Cortex of kidney (tissue), 1 donor: ENCODE measurements at places on chromosomes 6 and 20.

DNA sequence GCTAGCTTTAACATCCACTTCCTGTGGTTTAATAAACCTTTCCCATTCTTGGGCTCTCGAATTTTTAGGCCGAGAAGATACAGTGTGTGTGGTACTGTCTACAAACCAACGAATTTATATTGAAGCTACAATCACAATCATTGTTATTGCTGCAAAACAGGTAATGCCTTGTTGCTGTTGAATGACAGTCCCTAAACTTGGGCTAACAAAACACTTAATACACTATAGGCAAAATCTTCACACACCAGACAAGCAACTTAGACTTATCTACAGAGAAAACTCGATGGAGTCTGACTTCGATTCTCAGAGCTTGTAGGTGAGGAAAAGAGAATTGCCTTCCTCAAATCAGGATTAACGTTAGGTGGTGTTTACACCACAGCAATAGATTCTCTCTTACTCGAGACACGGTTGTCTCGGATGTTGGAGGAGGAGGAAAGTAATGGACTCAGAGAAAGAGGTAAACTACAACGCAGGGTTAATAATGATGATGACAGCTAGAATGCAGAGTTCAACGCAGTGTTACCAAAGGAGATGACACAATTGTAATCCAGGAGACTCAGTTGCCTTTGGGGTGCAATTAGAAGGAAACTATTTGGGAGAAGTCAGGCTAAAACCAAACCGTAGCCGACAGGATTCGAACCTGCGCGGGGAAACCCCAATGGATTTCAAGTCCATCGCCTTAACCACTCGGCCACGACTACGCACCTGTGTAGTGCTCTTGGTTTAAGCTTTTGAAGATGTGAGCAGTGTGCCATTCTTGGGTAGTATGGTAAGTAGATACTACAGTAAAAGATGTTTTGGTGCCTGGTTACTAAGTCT lies 32.5 kb upstream of the ZNF184 start:
- DNase-seq: no peak

DNA sequence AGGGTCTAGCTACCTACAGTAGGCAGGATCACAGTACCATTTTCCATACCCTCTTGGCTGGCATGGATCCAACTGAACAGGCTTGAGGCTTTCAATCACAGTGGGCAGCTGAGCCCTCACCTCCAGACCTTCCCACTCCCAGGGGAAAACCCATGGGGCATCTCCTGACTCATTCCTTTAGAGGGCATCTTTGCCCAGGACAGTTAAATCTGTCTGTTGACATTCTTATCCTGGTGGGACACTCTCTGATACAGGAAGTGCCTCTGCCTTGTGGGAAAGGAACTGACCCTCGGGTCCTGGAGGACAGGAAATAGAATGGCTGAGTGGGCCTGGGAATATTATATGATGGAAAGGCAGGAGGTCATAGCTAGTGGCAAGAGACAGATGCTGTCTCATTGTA lies 10.2 kb upstream of the EPB41L1 start:
- no peak for DNase-seq

- DNase-seq: no peak
Observed at GRCh38 chr6:125699591-125699990, 49.8 kb upstream of the HEY2 start.

DNA sequence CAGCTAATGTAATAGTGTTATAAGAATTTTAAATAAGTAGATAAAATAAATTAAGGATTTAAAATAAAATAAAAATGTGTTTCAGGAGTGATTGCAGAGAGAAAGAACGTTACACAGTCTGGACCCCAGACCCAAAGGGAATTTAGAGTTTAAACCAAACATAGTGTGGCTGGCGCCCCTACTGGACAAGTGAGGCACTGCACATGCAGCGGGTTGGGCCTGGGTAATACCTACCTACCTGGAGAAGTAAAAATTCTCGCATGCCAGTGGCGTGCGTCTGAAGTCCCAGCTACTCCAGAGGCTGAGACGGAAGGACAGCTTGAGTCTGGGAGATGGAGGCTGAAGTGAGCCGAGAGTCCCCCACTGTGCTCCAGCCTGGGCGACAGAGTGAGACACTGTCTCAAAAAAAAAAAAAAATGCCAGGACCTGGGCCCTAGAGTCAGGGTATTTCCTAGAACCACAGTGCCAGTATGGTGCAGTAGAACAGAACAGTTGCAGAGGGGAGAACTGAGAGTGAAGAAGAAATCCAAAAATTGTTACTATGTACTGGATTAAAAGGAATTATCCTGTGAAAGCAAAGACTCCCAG lies 71.4 kb upstream of the TCF21 start:
- no peak for DNase-seq

DNA sequence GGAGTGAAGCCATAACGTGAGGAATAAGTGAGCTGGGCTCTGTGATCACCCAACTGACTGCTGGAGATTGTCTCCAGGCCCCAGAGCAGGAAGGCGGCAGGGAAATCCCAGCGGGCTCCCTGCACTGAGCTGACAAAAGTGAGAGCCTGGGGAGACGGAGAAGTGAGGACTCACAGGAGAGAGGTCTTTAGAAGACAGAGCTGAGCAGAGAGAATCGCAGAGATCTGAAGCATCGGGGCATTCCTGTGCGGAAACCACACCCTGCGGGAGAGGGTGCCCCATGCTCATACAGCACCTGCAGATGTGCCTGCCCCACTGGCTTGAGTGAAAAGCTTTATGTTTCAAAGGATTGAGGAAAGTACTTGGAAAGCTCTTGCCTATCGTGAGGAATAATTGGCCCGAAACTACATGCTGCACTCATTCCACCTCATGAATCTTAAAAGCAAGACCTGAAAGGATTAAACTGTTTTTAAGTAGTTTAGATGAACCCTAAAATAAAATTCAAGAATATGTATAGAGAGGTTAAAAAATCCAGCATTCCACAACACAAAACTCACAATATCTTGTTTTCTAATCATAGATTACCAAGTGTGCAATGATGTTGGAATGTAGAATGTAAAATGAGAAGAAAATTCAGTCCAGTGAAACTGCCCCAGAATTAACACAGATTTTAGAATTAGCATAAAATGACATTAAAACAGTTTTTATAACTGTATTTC lies 17.7 kb upstream of the THBS2 start:
- no peak for DNase-seq

DNA sequence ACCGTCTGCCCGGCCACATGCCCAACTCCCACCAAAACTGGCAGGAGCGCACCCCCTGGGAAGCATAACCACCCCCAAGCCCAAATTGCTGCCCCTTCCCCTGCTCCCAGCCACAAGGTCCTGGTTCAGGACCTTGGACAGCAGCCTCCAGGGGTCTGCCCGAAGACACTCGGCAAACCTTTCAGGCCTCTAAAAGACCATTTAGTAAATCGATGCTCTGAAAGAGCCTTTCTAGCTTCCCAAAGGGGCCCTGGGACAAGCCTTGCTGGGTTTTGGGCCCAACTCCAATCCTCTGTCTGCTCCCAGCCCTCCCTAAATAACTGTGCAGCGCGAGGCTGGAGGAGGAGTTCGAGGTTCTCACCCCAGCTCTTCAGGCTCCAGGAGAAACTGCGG lies 30.5 kb downstream of the GRM4 start:
- DNase-seq: no peak

DNA sequence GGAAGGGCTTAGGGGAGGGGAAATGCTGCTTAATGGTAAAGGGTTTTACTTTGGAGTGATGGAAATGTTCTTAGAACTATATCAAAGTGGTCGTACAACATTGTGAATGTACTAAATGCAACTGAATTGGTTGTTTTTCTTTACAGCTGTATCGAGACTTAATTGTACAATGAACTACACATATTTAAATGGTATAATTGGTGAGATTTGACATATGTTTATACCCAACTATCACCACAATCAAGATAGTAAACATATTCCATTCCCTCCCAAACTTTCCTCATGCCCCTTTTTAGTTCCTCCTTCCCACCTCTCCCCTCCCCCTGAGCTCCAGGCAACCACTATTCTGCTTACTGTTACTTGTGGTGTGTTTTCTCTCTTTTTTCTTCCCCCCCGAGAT lies 44.0 kb downstream of the SCAND1 start:
- no peak for DNase-seq

- no peak for DNase-seq
Observed at GRCh38 chr6:20366082-20366830, 35.4 kb upstream of the E2F3 start.

DNA sequence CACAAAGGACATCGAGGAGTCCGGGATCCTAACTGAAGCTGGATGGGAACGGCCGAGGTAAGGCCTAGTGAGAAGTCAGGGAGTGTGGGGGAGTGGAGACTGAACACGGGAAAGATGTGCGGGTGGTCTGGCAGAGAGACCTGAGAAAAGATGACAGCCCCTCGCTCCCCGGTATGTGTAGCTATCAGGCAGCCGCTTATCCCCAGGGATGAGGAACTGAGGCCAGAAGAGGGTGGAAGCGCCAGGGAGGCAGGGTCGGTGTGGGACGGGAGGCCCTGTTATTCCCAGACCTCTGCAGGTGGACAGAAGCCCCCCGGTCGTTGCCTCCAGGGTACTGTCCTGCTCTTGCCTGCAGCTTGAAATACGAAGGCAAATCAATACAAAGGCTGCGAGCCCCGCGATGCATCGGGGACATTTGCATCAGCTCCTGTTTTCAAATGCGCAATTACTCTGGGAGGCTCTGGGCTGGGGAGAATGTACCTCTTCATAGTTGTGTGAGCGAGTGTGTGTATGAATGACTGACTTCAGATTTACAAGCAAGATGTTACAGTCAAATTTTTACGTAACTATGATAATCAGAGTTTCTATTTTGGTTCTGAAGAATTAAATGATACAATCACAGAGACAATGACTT lies 221.3 kb downstream of the QKI start:
- no peak for DNase-seq

GRCh38 chr6:116847227-116847626 lies 18.3 kb upstream of the GPRC6A start:
- no peak for DNase-seq

DNA sequence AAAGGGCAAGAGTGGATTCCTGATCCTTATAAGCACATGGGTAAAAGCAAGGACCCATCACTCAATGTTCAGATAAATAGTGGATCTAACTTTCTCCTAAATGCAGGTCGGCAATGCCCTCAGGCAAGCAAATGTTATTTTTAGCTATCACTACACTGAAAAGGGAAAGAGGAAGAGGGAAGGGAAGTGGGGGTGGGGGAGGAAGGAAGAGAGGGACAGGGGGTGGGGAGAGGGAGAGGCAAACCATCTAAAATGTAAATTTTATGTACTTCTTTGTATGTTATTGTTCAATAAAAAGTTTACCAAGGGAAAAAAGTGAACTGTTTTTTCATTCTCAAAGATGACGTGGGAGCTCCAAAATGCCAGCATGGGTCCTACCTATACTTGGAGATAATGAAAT lies 44.2 kb downstream of the CHD6 start:
- DNase-seq: no peak

DNA sequence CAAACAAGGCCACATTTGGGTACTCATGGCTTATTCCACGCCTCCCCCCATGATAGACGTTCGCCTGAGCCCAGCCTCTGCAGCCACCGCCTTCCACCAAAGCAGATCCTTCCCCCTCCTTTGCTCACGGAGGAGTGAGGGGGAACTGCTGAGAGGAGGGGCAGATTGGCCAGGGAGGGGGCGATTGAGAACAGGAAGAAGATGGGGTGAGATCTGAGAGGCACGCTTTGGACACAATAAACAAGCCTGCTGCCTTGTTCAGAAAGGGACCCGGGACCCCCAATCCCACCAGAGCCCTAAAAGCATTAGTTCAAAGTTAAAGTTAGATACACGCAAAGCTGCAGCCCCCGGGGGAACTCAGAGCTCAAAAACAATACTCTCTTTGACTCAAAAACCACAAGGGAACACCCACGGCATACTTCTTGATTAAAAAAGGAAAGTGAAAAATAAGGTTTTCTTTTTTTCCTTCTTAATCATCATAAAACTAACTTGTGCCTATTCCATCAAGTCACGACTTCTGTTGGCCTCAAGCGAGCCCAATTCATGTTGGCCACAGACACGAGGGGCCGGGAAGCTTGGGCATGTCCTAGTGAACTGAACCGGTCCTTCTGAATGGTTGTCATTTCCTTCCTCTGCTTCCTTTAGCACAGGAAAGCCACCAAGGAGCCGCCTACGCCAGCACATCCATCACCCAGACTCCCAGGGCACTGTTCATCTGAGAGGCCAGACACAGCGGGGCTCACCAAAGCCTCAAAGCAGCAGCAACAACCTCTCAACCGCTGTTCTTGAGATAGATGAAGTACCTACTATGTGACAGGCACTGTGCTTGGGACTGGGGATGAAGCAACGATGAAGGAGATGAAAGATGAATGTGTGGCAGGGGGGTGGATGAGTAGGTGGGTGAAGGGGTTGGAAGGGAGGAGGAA lies 44.7 kb downstream of the NFATC2 start:
- DNase-seq: no peak
